ENCODE measurements at places on chromosomes 4 and X. TPM values are rescaled to one million over a fixed set of nuclear protein-coding genes. Genes with fewer than 3 reads are reported as not detected.

PRRG1 gene
- polyA plus RNA-seq: 1.2 TPM

NUDT11 gene
- 0.46 TPM for polyA plus RNA-seq

AFM gene
- not detected for polyA plus RNA-seq

NPNT gene
- polyA plus RNA-seq: 6.9 TPM

EDA2R gene
- 0.67 TPM for polyA plus RNA-seq

ASB12 gene
- 0.17 TPM for polyA plus RNA-seq

DNA sequence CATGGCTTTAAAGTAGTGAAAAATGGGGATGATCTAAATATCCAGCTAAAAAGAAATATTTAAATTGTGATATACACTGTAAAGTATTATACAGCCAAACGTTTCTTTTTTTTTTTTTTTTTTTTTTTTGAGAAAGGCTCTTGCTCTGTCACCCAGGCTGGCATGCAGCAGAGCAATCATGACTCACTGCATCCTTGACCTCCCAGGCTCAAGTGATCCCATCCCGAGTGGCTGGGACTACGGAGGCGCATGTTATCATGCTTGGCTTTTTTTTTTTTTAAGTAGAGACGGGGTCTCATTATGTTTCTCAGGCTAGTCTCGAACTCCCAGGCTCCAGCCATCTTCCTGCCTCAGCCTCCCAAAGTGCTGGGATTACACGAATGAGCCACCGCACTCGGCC lies 17.1 kb downstream of the SMIM14 start:
- no peak for DNase-seq

DNA sequence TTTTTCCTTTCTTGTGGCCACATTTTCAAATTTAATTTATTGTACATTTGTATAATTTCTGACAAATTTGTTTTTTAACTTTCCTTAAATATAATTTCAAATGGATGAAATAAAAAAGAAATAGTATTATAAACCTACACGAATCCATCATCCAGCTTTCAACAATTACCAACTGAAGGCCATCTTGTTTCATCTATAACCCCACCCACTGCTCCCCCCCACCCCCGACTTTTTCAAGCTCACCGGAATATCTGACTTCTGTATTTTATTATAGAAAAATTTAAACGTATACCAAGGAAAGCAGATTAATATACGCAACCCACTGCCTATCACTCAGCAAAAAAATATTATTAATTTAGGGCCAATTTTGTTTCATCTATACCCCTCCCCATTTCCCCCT lies 1.1 kb downstream of the MORF4L2 start:
- no peak for DNase-seq

DNA sequence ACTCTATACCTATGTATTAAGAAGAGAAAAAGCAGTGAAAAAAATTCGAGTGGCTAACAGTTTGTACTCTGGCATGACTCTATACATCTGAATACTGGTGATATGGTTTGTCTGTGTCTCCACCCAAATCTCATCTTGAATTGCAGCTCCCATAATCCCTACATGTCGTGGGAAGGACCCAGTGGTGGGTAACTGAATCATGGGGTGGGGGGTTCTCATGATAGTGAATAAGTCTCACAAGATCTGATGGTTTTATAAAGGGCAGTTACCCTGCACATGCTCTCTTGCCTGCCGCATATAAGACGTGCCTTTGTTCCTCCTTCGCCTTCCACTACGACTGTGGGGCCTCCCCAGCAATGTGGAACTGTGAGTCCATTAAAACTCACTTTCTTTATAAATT lies 70.4 kb downstream of the LRBA start:
- DNase-seq: no peak

GRCh38 chr4:114691865-114692264 lies 93.3 kb downstream of the UGT8 start:
- no peak for DNase-seq

DNA sequence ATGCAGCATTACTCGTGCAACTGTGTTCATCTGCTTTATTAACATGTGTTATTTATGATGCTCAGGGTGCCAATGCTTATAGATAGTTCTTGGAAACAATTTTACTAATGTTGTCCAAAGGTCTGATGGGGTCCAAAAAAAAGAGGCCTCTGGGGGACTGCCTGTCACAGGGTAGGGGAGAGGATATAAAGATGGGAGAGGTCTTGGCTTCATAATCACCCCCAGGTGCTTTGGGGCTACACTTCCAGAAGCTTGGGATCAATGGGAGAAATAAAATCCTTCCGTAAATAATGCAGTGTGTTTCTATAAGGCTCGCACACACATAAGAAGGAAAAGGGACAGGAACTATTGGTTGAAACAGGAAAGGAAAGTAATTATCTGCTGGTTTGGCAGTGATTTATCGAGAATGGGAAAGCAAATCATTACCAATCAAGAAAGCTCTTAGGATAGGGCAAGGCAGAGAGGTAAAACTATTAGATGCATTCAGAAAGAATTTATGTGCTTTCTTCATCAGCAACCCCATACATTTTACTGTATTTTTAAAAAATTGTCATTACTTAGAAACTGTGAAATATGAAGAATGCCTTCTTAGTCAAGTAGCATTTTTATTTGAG lies 571.3 kb downstream of the PACRGL start:
- no peak for DNase-seq

GRCh38 chr4:129377131-129377845 lies 281.3 kb downstream of the C4orf33 start:
- no peak for DNase-seq

- DNase-seq: no peak
These were observed 207.7 kb upstream of the SLIT2 start for GRCh38 chr4:20043991-20044390.

GRCh38 chr4:174935607-174936006 lies 17.4 kb downstream of the ADAM29 start:
- DNase-seq: no peak

DNA sequence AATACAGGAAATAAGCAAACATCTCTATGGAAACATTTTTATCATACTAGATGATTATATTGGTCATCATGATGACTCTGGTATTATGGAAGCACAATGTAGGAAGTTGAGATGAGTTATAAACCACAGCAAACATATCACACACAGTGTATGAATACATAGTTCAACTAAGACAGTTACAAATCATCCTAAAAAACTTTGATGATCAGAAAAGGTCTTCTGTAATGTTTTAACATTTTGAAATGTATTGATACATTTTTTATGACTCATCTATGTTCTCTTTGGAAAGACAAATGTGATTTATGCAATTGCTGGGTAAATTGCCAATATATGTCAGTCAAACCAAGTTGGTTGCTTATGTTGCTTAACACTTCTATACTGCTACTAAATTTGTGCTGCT lies 4.8 kb downstream of the CXCL3 start:
- DNase-seq: no peak

GRCh38 chr4:38155589-38156294 lies 195.5 kb downstream of the PTTG2 start:
- no peak for DNase-seq

- DNase-seq: no peak
These were observed 187.8 kb downstream of the TEX11 start for GRCh38 chrX:70720721-70721120.

- DNase-seq: no peak
These were observed 7.4 kb downstream of the WDR44 start for GRCh38 chrX:118353081-118353850.

DNA sequence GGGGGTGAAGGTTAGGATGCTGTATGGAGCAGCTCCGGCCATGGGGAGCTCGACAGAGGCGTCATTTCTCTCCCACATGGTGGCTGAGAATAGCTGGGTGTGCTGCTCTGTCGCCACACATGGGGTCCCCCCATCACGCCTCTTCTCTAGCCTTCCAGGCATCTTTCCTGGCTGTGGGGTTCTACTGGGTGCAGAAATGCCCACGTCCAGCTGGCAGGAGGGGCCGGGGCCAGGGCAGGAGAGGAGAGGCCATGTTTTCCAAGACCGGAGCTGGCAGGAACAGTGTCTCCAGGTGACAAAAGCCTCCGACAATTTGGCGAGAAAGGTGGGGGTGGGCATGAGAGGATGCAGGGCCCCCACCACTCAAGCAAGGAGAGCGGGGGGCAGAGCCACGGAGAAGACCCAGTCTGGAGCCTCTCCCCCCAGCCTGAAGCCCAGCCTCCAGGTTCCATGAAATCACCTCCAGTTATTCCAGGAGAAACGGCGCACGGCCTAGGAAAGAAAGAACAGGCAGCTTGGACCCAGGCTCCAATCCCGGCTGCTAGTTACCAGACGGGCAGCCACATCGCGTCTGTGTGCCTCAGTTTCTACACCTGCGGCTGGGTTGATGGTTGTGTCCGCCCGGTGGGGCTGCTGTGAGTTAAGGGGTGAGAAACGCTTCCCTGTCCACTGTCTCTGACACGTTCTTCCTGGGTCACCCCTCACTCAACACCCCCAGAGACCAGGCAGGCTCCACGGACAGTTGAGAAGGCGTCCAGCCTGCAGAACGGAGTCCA lies 27.4 kb upstream of the SPON2 start:
- DNase-seq: peak; percentile 62
